ENCODE measurements at places on chromosomes 6 and 20. TPM values are rescaled to one million over a fixed set of nuclear protein-coding genes. Genes with fewer than 3 reads are reported as not detected.

MUC22 gene
- not detected for total RNA-seq

MUC21 gene
- total RNA-seq, result not detected

TEAD3 gene
- 7.2 TPM for total RNA-seq

GHRH gene
- not detected for total RNA-seq

PRR18 gene
- not detected for total RNA-seq

OXT gene
- not detected for total RNA-seq

CEP85L gene
- 22.5 TPM for total RNA-seq

IL17F gene
- not detected for total RNA-seq

GNMT gene
- not detected for total RNA-seq

CLDN20 gene
- not detected for total RNA-seq

MATN4 gene
- not detected for total RNA-seq

RIPPLY2 gene
- under 0.01 TPM for total RNA-seq

ZC2HC1B gene
- total RNA-seq, result 0.26 TPM

ALDH8A1 gene
- total RNA-seq, result 0.43 TPM

DAAM2 gene
- 59.9 TPM for total RNA-seq

EYS gene
- total RNA-seq, result under 0.01 TPM

NOX3 gene
- total RNA-seq, result not detected

SYNGAP1 gene
- 6.3 TPM for total RNA-seq

SPATS1 gene
- not detected for total RNA-seq

CST7 gene
- not detected for total RNA-seq

SLC29A1 gene
- total RNA-seq, result 25.9 TPM

PRKN gene
- 6.5 TPM for total RNA-seq

CCN5 gene
- total RNA-seq, result 21.1 TPM

HLA-DRA gene
- 0.26 TPM for total RNA-seq

WFDC10B gene
- total RNA-seq, result not detected

BPIFB1 gene
- not detected for total RNA-seq

SLC35A1 gene
- total RNA-seq, result 24.0 TPM

C6orf58 gene
- total RNA-seq, result not detected

SIGLEC1 gene
- not detected for total RNA-seq

MYCT1 gene
- 0.13 TPM for total RNA-seq

SAYSD1 gene
- 25.6 TPM for total RNA-seq

SLC2A4RG gene
- 34.5 TPM for total RNA-seq

HDGFL1 gene
- not detected for total RNA-seq

RBBP8NL gene
- total RNA-seq, result not detected

FGD2 gene
- total RNA-seq, result not detected

RBPJL gene
- total RNA-seq, result not detected

OTOR gene
- total RNA-seq, result not detected

LRP11 gene
- total RNA-seq, result 78.3 TPM

MCHR2 gene
- total RNA-seq, result not detected

C20orf202 gene
- not detected for total RNA-seq

MRAP2 gene
- total RNA-seq, result 27.2 TPM

Data from articular chondrocyte of knee joint (primary cell).